ENCODE measurements at places on chromosomes 7 and 10. TPM values are rescaled to one million over a fixed set of nuclear protein-coding genes. Genes with fewer than 3 reads are reported as not detected.

Gene NXPH1
- total RNA-seq = 27.8 TPM

Gene TEX36
- not detected for total RNA-seq

DNA sequence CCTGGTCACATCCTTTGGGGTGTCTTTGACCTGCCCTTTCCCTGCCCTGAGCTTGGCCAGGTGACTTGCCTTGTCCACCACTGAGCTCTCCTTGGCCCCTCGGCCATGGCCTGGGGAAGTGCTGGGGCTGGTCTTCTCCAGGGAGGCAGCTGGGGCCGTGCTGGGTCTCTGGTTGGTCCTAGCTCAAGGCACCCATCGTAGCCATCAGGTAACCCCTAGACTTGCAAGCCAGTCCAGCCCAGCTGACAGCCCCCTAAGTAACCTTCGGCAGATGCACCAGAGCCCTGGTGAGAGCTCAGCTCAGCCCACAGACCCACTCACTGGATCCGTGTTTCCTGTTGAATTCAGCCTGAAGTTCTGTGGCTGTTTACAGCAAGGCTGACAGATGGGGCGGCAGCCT, 176.2 kb upstream of the SHH start:
- DNase-seq = no peak

Gene MRLN
- total RNA-seq = 0.71 TPM

DNA sequence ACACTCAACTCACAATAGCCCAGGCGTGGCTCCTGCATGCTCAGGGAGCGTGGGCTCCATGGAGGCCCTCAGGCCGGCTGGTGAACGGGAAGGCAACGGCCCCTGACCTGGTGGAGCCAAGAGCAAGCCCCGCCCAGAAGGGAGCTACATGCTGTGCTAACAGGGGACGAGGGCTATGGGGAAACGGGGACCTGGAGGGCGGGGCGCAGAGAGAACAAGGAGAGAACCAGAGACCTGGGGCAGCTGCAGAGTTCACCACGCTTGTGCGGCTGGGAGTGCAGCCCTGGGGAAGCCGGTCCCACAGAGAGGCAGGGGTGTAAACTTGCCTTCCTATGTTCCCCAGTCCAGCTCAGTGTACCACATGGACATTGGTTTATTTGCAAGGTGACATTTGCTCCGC, 69.2 kb upstream of the PPP2R2D start:
- DNase-seq = peak; percentile 22

DNA sequence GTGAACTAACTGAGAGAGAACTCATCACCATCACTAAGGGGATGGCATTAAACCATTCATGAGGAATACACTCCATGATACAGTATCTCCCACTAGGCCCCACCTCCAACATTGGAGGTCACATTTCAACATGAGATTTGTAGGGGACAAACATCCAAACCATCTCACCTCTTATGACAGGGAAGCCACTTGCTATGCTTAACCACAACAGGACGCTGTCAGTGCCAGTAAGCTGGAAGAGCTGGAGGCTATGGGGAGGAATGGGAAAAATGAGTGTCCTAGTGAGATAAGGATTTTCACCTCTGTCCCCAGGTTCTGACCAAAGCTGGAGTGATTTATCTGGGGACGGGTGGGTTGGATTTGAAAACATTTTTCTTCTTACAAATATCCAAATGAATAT, 17.6 kb downstream of the PLCE1 start:
- no peak for DNase-seq

DNA sequence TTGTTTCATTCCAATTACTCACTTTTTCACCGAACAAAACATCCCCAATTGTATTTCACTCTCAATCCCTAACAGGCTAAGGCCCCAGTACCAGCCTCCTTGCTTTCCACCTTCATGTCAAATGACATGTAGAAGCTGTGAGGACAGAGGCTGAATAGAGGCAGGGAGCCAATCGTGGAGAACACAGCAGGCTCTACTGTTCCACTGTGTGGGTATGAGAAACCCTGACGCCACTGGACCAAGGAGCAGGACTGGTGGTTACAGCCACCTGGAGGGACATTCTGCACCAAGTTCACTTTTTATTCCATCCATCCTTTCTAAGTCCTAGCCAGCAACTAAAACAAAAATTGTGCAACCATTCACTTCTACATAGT, 502.8 kb downstream of the SORCS1 start:
- no peak for DNase-seq
